ENCODE measurements at places on chromosomes 2 and 18.

DNA sequence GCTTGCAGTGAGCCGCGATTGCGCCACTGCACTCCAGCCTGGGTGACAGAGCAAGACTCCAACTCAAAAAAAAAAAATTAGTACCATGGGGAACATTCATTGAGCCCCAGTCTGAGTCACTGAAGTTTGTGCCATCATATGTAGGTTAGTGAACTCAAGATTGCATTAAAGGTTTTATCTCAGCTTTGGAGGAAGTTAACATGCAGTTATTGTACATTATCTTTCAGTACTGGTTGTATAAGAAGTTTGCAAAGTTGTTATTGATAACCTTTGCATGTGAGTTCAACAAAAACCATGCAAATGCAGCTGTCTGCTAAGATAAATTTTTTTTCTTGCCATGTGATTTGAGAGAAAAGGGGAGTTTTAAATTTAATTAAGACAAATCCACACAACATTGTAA lies 95.7 kb downstream of the MEIS1 start:
- DNase-seq, result no peak

DNA sequence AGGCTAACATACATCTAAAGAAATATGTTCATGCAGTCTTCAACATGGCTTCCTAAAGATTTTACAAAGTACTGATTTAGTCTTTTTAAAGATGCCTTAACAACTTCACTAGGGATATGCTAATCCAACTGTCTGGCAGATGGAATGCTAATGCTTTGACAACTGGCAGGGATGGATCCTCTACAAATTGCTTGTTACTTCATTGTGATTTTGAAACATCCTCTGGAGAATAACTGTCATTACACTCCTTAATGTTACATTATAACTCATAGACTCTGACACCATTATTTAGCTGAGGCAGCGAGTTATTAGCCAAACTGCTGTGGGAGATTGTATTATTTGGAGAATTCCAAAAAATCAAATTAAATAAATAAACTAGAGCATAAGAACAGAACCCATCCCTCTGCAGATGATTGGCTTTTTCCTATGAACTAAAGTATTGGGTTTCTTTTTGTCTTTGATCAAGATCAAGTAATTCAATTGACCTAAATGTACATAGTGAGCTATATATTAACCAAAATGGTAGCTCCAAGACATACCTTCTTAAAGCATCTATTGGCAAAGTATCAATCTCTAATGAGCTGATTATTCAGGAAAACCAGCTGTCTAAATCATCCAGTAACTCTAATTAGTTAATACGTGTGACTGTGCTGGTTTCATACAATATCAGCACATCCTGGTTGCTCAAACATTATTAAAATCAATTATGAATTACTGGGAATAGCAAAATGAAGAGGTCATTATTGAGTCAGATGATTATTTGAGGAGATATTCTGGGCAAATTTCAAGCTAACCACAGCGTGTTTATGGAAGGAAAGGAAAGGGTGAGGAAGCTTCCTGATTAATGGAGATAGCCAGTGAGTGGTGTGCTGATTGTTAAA lies 321.3 kb upstream of the TFPI start:
- DNase-seq, result no peak

- peak; percentile 39 for DNase-seq
Observed at GRCh38 chr18:50662177-50662576, 102.3 kb downstream of the MAPK4 start.

GRCh38 chr2:96684883-96685576 lies 42.5 kb downstream of the FER1L5 start:
- DNase-seq, result no peak

DNA sequence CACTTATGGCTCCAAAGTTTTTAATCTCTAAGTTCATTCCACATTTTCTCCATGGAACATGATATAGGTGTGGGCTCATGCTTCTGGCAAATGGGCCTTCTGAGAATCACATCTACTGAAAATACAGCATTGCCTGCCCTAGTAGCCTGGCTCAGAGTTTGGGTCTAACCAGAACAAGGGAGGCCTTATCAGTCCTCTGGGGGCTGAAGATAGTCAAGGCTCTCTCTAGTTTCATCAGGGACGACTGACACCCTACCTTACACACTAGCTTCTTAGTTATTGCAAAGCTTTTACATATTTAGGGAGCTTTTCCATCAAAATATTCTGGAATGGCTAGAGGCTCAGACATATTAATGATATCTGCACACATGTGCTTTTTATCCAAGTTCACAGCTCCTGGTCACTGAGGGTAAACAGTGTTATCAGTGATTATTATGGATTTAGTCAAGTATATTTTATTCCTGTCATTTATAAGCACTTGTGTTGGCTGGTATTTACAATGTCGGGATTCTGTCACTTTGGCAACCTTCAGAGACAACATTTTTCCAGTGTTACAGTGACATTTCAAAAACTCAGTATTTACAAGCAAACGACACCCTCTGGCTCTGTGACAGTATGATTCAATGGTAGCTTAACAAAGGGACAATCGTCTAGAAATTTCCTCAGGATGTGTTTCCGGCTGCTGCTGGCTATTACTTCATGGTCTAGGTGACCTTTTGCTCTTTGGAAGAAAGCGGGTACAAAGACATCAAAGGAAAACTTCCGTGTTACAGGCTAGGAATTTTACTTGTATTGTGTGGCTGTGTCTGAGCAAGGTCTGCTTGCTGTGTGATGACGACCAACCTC lies 200.6 kb downstream of the TCF4 start:
- no peak for DNase-seq

DNA sequence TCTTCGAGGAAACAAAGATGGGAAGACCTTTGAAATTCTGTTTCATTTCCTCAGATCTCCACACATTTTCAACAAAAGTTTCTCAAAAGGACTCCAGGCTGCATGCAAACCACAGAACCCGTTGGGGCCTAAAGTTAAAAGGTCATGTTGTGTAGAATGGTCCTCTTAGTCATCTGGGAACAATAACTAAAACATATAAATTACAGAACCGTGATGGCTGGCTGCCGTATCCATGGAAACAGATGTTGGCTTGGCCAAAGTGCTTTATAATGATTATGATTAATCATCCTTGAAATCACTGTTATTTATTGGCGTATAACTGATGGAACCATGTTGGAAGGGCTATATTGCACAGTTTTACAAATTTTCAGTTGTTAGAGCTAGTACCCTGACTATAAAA lies 182.8 kb upstream of the CRIM1 start:
- DNase-seq, result no peak

GRCh38 chr2:45750001-45750400 lies 98.5 kb downstream of the PRKCE start:
- no peak for DNase-seq

DNA sequence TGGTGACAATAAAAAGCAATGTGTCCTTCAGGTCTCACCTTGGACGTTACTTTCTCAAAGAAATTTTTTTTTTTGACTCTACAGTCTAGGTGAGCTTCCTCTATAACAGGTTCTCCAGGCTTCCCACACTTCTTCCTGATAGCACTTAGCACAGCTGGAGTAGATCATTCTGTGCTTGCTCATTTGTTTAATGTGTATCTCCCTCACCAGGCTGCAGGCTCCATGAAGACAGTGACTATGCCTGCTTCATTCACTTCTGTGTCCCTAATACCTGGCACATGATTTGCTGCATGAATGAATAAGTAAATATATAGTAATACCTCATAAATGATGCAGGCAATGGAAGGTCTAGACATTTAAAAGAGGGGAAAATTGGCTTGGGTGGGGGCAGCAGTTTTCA lies 109.9 kb upstream of the CD302 start:
- DNase-seq, result peak; percentile 67

GRCh38 chr2:11026286-11026921 lies 114.7 kb downstream of the KCNF1 start:
- DNase-seq, result no peak

DNA sequence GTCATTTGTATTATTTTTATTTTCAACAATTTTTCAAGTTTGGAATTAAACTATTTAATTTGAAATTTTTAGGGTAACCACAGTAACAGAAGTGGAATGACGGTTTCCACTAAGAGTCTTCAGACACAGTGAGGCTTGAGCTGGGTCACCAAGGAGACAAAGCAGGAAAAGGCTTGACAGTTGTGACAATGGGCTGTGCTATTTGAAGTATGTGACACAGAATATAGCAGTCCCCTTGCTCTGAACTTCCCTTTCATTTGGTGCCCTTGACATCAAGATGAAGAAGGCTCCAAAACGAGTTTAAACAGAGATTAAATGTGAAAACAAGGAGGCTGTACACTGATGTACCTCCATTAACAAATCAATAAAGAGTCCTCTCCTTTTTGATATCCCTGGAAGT lies 265.4 kb upstream of the DLGAP1 start:
- DNase-seq, result no peak

DNA sequence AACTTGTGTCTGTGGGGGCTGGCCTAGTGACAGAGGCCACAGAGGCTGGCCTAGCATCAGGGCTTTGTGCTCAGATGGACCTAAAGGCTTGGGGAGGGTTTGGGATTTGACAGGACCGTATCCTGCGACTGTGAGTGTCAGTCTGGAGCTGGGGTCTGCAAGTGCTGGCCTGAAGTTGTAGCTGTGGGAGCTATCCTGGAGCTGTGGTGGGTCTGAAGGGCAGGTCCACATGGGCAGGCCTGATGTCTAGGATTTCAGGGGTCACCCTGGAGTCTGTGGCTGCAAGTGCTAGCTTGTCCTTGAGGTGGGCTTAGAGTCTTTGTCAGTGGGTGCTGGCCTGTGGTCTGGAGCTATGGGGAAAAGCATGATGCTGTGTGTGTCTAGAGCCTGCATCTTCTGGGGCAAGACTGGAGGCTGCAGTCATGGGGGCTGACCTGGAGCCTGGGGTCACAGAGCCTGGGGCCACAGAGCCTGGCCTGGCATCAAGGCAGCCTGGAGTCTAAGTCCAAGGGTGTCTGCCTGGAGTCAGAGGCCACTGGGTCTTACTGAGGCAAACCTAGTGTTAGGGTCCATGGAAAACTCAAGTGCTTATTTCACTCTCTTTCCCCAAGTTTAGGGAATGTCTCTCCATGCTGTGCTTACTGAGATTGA lies 3.6 kb downstream of the REG3A start:
- no peak for DNase-seq

GRCh38 chr2:101133492-101134100 lies 17.6 kb downstream of the TBC1D8 start:
- DNase-seq, result no peak

DNA sequence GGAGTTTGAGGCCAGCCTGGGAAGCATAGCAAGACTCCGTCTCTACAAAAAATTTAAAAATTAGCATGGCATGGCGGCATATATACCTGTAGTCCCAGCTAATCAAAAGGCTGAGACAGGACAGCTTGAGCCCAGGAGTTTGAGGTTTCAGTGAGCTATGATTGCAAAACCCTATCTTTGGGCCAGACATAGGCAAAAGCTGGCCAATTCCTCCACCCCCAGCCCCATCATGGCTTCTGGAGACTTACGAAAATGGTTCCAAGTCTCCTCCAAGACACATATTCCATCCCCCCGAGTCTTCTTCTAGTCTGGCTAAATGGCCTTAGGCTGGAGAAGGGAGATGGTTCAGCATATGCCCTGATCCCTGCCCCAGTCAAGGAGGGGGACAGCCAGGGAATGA lies 172.8 kb upstream of the HAAO start:
- no peak for DNase-seq

DNA sequence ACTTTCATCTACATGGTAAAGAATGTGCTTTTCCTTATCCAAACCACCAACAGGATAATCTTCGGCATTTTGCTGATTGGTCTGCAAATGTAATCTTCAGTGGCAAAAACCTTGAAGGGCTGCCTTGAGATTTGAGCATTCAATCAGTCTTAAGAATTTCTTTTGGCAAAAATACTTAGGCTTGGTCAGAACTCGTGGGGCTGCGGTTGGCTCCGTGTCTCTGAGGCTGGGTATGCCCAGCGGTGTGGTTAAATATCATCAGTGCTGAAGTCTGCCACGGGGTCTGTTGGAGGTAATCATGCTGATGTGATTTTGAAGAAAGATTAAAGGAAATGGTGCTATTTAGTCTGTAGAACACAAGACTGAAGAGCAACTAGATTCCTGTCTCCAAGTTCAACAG lies 262.6 kb downstream of the EN1 start:
- no peak for DNase-seq

GRCh38 chr2:160415991-160416390 lies 77.6 kb downstream of the RBMS1 start:
- DNase-seq, result peak; percentile 59

GRCh38 chr2:197538412-197538811 lies 22.5 kb downstream of the MOB4 start:
- no peak for DNase-seq

DNA sequence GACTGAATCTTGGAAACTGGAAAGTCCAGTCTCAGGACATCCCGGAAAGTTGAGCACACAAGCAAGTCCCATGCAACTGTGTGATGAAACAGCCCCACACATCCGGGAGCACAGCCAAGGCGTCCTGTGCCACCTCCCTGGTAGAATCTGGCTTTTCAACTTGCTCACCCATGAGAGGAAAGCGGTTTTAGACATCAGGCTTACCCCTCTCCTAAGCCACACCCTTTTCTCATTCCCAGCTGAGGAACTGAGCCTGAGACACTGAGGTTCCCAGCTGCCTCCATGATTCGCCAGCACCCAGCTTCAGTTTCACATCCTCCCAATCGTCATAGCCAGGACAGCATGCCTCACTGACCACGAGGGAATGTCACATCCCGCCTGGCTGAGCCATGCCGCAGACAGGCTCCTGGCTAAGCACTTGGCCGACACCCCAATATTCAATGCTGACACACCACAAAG lies 60.3 kb downstream of the STEAP3 start:
- peak; percentile 88 for DNase-seq

DNA sequence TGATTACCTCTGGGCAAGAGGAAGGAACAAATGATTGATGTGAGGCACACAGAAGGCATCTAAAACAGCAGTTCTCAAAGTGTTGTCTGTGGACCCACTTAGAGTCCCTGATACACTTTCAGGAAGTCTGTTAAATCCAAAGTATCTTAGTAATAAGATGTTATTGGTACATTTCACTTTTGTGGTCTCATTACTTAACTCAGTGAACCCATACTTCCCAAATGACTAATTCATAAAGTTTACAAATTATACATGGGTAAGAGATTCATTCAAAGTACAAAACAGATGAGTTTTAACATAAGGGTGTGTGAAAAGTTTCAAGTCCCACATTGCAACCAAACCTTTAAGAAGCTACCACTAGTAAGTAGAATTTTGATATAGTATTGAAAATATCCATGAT lies 440.5 kb downstream of the NUP35 start:
- DNase-seq, result no peak

DNA sequence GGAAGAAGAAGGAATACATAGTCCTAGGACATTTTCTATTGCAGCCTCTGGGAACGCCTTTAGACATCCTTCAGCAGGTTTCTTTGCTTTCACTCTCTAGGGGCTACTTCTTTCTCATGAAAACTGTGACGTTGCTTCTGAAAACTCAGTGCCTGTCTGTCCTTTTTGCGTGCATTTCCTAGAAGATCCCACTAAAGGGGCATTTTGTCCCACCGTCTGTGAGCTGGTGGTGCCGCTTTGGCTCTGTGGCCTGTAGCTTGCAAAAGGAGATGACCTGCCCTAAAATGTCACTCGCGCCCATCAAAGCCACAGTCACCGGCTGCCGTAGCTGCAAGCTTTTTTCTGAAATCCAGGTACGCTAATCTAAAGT lies 579 bp downstream of the STAT4 start:
- no peak for DNase-seq

- DNase-seq, result peak; percentile 60
Observed at GRCh38 chr18:44536046-44536445, 144.6 kb upstream of the SETBP1 start.

- DNase-seq, result no peak
Observed at GRCh38 chr18:75521816-75522215, 94.3 kb upstream of the SMIM21 start.
